NCI-H1436 treated with DMSO at 0.1 percent for 48 hours (cell line): ENCODE measurements at places on chromosomes 1 and 21.

DNA sequence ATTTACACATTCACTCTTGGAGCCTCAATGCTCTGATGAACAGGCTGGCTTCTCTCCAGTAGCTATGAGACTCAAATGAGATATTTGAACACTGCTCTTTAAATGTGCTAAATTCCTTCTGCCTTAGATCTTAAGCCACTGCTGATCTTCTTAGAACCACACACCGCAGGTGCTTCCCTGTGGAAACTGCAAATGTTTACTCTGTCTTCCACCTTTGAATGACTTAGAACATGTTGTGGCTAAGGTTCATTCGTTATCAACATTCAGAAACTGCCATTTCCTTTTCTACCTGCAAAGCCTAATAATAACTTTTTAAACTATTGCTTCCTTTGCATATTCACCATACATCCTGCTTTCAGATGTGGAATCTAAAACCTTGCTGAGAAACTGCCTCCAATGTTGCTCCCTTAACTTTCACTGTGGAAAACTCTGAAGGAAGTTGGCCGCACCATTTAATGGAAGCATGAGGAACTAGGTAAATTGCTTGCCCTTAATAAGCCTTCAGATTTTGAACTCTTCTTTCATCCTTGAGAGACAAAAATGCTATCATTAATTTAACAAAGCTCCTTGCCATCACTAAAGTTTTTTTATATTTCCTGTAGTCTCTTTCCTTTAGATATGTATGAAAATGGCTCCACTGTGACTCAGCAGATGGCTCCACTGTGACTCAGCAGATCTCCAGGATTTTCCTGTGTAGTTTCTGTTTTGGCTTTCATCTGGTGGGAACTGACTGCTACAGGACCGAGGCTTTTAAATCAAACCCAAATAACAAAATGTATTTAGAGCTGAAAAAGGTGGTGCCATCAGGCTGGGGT, 143.8 kb downstream of the TNFSF18 start:
- no peak for DNase-seq

DNA sequence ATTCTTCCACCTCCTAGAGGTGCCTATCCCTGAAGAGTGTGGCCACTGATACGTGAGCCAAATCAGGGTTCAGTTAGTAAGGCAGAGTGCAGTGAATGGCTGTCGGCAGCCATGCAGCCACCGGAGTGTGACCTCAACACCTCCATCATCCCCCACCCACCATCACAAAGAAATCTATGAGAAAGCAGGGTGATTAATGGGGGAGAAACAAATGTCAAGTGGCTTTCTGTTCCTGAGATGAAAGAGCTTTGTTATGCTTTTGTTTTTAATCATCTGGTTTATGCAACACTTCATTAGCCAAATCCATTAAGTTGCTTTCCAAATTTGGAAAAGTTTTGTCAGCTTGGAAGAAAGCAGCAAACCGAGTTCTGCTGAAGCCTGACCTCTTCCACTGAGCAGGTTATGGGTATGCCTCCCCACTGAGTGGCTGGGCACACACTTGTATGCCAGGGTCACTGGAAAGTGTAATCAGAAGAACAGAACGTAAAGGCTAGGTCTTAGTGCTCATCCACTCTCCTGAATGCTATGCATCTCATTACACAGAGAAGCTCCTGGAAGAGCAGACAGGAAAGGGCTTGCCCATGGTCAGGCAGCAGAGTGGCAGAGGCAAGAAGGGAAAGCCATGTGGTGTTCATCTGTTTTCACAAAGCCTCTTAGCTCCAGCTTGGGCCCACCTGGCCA, 57.1 kb upstream of the ATP1B1 start:
- DNase-seq: no peak

- DNase-seq: no peak
These were observed 81.2 kb upstream of the IFFO2 start for GRCh38 chr1:19037659-19038058.

DNA sequence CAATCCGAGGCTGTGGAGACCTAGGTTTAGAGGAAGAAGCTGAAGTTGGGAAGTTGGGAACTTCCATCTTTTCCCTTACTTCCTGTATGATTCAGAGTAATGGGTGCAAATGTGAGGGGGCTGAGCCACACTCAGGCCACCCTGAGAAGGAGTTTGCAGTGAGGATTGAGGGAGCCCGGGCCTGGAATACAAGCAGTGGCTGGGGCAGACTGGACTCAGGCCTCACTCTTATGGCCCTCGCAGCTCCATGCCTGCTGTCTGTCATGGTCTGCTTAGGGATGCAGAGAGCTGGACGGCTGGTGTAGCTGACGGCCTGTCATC, 73.7 kb upstream of the RAB4A start:
- no peak for DNase-seq

- DNase-seq: no peak
These were observed 246.4 kb upstream of the PTBP2 start for GRCh38 chr1:96474985-96475743.
